ENCODE measurements at places on chromosomes 6 and 20.

DNA sequence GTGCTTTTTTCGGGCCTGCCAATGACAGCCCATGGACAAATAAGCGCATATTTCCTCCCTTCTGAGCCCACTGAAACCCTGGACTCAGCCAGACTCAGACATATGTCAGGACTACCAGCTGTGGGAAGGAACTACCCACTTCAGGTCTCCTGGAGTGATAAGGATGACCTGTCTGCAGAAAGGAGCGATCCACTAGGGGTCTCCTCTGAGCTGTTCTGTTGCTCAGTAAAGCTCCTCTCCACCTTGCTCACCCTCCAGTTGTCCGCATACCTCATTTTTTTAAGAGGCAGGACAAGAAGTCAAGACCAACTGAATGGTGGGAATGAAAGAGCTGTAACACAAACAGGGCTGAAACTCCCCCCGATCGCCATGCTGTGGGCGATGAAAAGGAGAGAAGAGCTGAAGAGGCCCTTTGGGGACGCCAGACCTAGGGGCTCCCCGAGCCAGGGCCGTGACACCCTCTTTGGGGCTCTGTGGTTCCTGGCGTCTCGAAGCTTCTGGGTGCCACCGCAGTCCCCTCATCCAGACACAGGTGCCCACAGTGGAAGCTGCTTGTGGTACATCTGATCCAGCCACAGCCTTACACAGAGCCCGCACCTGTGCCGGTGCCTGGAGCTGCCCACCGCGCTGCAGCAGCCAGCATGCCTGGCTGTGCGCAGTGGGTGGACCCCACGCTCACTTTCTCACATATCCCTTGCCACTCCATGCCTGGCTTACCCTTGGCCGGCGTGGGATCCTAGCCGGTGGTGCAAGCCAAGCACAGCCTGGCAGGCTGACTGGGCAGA is 68.8 kb downstream of the EYS start:
- no peak for DNase-seq

DNA sequence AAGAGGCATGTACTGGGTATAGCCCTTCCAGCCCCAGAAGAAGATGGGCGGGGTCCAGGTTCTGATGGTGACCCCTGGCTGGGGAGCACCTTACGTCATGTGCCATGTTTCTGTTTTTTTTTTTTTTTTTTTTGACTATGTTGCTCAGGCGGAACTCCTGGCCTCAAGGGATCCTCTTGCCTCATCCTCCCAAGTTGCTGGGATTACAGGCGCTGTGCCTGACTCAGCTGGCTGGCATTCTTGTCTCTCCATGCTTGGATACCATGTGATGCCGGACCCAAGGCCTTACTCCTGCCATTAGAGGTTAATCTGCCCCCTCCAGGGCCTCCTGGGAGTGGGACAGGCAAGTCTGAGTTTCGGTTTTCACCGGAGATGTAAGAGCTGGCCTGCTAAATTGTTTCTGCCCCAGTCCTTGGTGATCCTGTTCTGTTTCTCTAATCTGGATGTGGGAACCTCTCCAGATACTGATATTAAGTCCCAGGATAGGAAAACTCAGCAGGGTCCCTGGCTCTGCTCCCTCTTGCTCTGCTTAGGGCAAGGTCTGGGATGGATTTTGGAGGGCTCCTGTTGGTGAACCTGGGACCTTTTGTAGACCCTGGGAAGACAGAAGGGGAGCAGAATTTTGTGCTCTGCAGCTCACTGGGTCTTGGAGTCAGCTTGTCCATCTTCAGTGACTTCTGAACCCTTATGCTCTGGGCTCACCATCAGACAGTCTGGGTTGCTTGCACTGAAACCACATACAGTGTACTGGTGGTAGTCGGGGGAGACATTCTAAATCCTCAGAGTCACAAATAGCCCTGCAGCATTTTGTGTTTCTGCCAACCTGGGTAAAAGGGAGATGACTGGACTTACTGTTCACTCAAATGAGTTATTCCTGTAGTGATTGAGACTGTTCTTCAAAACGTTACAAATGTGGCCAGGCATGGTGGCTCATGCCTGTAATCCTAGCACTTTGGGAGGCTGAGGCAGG is 45.1 kb downstream of the PTK7 start:
- no peak for DNase-seq

DNA sequence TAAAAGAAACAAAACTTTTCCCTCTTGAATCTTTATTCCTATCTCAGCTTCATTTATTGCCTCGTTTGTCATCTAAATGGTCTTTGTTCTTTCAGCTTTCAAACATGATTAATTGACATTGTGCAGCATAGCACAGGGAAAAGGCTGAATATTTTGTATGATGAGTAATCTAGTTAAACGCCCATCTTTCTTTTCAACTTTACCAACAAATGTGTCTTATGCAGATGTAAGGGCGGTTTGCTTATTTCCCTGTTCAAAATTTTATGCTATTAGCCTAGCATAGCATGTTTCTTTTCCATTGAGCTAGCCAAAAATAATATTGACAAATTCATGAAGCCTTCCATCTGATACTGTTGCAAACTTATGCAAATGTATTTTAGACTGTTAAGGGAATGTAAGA is 176.4 kb upstream of the AKAP12 start:
- DNase-seq, result no peak

DNA sequence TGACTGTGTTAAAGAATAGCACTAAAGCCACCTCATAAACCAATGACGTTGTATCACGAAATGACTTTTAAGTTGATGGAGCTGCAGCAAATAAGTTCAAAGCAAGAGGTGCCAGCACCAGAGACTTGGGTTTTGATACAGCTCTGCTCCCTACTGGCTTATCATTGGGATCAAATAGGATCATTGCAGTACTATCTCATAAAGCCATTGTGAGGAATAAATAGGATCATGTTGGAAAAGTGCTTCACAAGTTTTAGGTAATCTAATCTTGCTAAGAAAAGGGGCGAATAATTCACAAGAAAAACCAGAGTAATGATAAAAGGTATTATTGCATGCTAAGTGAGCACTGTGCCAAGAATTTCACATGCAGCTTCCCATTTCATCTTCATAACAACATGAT is 10.4 kb upstream of the CEP85L start:
- DNase-seq, result no peak

GRCh38 chr6:17353440-17354175 is 39.8 kb upstream of the CAP2 start:
- no peak for DNase-seq

Measured in stimulated activated CD4-positive, alpha-beta T cell treated with anti-CD3 and anti-CD28 coated beads, Interleukin-1b, Interleukin-23, amount 100 ng/mL, for 4 hours (primary cell).